ENCODE measurements at places on chromosomes 1 and 21. TPM values are rescaled to one million over a fixed set of nuclear protein-coding genes. Genes with fewer than 3 reads are reported as not detected.

- no peak for DNase-seq
Observed at GRCh38 chr1:8814865-8815264, 2.6 kb downstream of the RERE start.

Gene CCDC27
- not detected for total RNA-seq

- DNase-seq: no peak
Observed at GRCh38 chr1:156937883-156938282, 17.5 kb downstream of the LRRC71 start.

- DNase-seq: peak; percentile 31
Observed at GRCh38 chr21:41425954-41426675, at the start of gene MX1. Gene MX1, plus strand, starts transcription at chr21:41426239. Its CDS starts 5,832 bp downstream, at chr21:41432071.

Gene EDN2
- total RNA-seq: not detected

DNA sequence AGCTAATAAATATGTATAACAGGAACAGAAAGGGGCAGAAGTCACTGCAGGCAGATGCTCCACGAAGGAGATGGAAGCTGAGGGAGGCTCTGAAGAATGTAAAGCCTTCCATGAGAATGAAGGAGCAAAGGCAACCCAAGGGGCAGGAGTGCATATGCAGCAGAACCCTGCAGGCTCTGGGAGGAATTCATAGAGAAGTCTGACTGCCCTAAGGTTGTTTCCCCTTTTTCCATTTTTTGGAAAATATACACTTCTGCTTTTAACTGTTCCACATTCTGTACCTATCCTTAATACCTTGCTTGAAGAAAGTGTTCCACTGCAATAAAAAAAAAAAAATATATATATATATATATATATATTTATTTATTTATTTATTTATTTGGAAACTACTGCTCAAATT, 69.6 kb downstream of the CD34 start:
- no peak for DNase-seq

GRCh38 chr1:101769520-101769919, 227.2 kb downstream of the OLFM3 start:
- DNase-seq: no peak

Data from frontal cortex (tissue), 4 donors.